ENCODE measurements at places on chromosomes 7 and 10.
A peak's percentile ranks its signal among the peaks of the same experiment; 100 is the strongest.

GRCh38 chr7:155676052-155676451 is 31.6 kb downstream of the RBM33 start:
- no peak for DNase-seq

DNA sequence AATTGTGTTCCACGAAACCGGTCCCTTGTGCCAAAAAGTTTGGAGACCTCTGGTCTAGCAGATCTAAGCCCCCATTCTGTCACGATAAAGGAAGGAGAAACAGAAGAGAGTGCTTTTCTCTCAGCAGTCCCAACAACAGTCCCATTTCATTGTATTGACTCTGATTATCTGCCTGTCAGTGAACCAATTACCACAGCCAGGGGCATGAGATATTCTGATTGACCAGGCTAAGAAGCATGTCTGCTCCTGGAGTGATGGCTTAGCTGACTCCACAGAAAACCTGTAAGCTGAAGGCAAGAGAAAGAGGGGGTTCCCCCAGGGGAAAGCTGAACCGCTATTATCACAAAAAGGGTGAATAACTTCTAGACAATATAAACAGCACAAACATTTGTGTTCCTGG is 765.4 kb downstream of the SORCS1 start:
- DNase-seq, result no peak

GRCh38 chr10:75739414-75740143 is 308.2 kb downstream of the LRMDA start:
- no peak for DNase-seq

GRCh38 chr7:36277249-36277542 is 112.5 kb upstream of the ANLN start:
- DNase-seq, result no peak

GRCh38 chr7:2882111-2882510 is 38.0 kb upstream of the GNA12 start:
- DNase-seq, result no peak

- no peak for DNase-seq
Observed at GRCh38 chr7:43385856-43386255, 197.1 kb upstream of the STK17A start.

DNA sequence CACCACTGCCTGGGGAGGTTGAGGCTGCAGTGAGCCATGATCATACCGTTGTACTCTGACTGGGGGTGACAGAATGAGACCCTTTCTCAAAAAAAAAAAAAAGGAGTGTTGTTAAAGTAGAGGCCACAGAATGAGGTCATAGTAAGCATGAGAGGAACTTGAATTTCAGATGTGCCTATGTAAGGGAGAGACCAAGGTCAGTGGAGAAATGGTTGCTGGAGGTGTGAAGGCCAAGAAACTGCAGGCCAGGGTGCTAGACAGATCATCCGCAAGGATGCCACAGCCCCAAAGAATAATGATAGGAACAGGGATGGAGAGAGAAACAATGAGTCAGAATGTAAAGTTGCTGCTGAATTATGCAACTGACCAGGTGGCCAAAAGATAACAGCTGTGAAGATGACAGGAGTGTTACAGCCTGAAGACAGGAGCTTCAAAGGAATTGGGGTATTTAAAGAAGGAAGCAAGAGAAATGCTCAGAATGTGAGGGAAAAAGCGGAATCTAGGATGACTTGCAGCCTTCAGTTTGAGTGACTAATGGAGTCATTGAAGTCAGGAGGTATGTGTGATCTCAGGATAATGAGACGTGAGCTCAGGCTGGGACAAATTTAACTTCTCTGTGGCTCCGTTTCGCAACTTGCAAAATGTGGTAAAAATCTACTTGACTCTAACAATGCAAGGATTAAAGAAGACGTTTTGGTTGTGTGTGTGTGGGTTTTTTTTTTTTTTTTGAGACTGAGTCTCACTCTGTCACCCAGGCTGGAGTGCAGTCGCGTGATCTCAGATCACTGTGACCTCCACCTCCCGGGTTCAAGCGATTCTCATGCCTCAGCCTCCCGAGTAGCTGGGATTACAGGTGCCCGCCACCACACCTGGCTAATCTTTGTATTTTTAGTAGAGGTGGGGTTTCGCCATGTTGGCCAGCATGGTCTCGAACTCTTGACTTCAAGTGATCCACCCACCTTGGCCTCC is 22.2 kb downstream of the TYW1B start:
- peak; percentile 76 for DNase-seq

DNA sequence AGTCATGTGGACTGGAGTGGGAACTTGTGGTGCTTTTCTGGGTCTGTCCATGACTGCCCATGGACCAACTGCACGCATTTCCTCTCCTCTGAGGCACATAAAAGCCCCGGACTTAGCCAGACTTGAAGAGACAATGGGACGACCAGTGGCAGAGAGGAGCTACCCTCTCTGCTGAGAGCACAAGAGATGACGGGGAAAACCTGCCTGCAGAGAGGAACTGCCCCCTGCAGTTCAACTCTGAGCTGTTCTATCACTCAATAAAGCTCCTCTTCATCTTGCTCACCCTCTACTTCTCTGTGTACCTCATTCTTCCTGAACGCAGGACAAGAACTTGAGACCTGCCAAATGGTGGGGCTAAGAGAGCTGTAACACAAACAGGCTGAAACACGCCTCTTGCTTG is 184.5 kb downstream of the ZNF438 start:
- no peak for DNase-seq

DNA sequence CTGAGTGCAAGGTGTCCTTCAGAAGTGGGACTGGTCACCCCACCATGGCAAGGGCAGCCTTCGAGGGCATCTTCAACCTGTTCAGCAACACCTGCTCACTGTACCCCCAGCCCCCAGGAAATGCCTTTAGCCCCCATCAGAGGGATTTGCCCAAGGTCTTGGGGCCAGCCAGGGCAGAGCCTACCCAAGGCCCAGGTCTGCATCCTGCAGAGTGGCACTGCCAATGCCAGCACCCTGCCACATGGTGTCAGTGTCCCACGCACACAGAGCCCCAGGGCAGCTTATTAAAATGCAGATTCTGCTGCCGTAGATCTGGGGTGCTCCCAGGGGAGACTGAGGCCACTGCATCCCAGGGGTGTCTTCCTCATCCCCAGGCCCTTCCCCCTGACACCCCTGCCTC is 106.2 kb upstream of the KCTD7 start:
- DNase-seq, result no peak

- peak; percentile 35 for DNase-seq
Observed at GRCh38 chr7:136976504-136977251, 108.2 kb downstream of the CHRM2 start.

DNA sequence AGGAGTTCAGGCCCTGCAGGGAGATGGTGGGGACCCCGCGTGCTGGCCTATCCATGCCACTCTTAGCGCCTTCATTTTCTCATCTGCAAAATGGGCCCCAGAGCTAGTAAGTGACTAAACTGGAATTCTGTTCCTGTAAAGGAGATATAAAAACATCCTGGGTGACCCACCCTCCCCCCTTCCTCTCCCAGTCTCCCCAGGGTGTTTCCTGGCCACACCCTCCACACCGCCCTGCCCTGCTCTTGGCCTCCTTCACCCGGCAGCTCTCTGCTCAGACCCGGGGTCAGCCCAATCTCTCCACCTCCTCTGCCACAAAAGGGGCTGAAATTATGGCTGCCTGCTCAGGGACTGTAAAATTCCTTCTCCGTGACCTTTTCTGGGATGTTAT is 70.7 kb downstream of the C10orf105 start:
- no peak for DNase-seq

DNA sequence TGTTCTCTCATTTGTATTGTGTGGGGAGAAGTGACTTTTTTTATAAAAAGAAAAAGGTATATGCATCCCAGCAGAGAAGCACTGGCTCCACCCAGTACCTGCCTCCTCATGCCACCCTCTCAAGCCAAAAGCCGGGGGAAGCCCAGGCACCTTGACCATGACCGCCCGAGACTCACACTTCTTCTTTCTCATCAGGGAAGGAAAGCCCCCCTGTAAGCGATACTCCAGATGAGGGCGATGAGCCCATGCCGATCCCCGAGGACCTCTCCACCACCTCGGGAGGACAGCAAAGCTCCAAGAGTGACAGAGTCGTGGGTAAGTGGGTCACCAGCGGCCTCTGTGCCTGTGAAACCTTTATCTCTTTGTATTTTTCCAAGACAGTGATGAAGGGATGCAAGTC is 22.9 kb downstream of the IKZF1 start:
- no peak for DNase-seq

DNA sequence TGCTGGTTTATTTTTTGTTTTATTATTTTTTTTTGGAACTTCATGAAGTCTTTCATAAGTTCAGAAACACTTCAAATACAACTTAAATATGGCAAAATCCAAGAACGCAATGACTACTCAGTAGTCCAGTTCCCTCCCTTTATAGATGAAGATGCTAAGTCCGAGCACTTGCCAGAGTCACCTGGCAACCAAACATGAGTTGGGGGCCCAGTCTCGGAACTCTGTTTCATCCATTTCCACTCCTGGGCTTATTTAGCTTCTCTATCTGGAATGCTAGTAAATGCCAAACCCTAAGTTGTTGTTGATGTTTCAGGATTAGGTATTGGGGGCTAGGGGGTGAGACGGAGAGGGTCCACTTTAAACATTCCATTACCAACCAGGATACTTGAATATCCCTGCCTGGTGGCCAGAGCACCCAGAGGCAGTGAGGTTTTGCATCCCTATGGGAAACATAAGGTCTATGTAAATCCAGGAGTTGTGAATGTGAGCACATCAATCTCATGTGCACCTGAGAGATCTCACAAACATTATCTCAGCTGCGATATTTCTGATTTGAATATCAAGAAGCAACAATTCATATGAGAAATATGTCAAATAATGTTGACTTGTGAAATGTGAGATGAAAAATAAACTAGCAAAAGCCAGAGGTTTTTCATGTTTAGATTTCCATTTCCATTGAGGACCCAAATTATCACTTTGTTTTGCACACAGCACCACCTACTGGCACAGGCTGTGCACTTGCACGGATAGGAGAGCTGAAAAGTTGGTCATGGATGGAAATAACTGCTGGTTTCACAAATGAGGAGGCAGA is 129.3 kb downstream of the PKD1L1 start:
- DNase-seq, result peak; percentile 58
